ENCODE measurements at places on chromosomes 6 and 20. TPM values are rescaled to one million over a fixed set of nuclear protein-coding genes. Genes with fewer than 3 reads are reported as not detected.

- no peak for DNase-seq
Observed at GRCh38 chr20:9363673-9364072, 150.7 kb upstream of the LAMP5 start.

DNA sequence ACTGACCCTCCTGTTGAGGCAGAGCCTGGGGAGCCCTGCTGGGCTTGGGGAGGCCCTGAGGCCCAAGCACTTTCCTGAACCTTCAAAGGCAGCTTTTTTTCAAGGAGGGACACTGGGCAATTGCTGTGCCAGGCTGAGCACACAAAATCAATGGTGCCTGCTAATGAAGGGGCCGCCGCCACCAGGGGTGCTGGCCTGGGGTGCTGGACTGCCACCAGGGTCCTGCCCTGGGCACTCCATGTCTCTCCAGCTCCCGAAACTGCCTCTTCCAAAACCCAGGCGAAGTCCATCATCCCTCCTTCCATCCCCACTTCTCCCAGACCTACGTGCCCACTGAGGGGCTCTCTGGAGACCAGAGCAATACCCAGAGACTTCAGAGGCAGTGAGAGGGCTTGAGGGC is 145.6 kb downstream of the GRM4 start:
- no peak for DNase-seq

GRCh38 chr20:24235296-24236175 is 233.9 kb upstream of the SYNDIG1 start:
- no peak for DNase-seq

- DNase-seq, result no peak
Observed at GRCh38 chr6:109449064-109449794, 6.3 kb downstream of the MICAL1 start.

- no peak for DNase-seq
Observed at GRCh38 chr20:55172310-55173002, 697.1 kb downstream of the DOK5 start.

DNA sequence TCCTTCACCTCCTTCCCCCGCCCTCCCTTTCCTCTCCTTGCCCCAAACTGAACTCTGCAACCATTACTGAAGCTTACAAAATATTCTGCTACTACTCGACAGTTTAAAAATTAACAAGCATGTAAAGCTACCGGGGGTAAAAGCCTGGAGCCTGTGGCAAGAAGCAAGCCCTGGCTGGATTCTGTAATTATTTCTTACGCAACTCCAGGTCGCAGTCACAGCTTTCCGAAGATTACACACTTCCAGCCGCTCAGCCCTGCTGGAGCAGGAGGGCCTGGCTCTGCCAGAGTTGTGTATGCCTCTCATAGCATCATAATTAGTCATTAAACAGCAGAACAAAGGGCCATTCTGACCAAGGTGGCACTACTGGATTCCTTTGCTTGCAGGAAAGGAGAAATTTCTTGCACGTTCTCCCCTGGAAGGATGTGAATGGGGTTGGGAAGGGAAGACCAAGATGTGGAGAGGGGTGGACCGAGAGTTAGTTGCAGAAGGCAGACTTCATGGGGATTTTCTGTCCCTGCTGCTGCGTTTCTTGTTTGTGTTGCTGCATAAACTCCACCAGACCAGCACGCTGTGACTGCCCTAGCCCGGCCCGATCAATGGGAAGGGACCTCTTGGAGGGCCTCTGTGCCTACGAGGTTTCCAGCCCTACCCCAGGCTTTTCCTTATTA is 23.6 kb downstream of the FOXQ1 start:
- peak; percentile 38 for DNase-seq

DNA sequence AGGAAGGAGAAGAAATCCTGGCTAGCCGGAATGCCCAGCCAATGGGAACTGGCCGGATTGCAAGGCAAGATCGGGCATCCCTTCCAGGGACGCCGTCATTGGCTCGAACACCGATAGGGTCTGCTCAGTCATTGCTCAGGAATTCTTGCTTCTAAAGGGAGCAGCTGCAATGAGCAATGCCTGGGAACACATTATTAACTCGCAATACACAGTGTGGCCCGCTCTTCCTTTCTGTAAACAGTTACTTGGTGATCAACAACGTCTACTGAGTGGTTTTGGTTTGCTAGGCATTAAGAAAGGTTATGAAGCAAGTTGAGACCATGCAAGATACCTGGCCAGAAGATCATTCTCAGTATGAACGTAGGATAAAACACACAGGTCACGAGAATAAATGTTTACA is 165.4 kb upstream of the CITED2 start:
- no peak for DNase-seq

GRCh38 chr6:53290537-53291510 is 57.9 kb downstream of the ELOVL5 start:
- DNase-seq, result no peak

GRCh38 chr6:56516003-56516402 is 126.7 kb downstream of the DST start:
- DNase-seq, result no peak

DNA sequence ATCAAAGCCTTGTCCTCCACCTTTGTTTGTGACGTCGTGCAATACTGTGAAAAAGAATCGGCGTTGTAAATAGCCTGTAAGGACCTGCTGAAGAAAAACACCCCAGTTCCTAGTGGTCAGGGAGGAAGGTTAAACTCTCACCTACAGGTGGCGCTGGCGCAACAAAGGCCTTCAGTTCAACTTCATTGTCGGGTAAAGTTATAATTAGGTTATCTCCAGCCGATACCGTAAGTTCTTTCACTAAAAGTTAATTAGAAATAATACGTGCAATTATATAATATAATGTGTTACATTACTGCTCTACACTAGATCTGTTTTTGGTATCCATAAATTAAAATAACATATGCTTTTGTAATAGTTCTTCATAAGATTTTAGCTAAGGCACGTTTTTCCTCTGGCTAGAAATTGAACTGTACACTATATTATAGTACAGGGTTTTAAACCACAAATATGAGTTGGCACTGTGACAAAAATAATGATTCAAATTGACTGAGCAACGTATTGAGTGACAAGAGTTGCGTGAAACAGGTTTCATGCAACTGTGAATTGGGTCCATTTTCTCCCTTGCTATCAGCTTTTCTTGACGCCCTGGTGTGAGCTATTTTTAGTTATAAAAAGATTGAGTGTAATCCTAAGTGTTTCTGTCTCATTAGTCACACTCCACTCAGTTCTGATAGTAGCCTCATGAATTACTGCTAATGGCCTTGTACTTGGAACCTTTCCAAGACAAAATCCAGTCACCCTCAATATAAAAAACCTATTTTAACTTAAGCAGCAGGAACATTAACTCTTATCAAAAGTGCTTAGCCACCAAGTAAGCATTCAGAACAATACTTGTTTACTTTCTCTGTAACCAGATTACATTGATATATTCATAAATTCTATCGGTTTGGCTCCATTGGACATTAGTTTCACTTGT is 62.3 kb downstream of the KIAA0319 start:
- DNase-seq, result peak; percentile 86

- DNase-seq, result no peak
Observed at GRCh38 chr20:35467339-35468224, 12.2 kb downstream of the CEP250 start.

DNA sequence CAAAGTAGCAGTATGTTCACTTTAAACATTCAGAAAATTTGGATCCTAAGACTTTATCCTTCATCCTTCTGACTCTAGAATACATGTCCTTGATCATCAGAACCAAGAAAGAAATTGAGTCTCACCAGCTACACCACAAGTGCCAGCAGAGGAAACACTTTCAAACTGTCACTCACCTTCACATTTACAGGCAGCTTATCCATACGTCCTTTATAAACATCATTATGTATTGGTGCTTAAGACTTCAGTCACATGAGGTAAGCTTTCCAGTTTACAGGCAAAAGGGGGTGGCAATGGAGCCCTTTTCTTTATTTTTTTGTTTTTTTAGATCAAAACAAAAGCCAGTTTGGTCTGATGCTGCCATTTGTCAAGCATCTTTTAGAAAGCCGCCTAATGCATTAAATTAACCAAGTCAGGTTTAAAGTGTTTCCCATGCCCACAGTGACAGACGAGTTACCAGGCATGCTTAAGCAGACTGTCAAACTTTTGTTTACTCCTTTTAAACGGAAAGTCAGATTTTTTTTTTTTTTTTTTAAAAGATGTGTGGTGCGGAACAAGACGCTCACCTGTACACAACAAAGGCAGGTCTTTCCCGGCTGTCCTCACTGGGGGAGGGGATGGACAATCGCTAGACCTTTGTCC is 952 bp upstream of the BRPF3 start:
- DNase-seq, result no peak

DNA sequence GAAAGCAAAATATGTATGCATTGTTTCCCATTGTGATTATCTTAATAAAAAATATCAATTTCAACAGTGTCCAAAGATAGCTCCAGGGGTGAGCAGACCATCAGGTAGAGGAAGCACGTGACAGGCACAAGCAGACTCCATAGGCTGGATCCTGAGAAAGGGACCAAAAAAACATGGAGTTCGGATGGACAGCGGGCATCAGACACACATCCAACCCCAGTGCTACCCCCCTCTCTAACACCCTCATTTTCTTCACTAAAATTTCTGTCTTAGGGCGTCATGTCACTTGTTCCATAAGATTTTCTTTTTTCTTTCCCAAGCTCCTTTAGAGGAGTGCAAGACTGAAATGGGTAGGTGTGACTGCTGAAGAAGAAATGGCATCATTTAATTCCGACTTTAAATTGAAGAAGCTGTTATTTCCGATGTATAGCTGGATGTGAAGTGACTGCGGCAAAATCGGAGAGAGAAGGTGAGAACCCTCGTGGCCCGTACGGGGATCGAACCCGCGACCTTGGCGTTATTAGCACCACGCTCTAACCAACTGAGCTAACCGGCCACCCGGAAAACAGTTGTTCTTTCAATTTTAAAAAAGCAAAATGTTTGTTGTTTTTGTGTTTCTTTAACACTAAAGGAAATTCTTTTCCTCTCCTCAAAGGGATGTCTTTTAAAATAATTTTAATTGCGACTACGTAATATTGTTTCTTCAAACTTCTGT is 10.3 kb upstream of the PRSS16 start:
- peak; percentile 89 for DNase-seq

- no peak for DNase-seq
Observed at GRCh38 chr20:58706975-58707681, 14.5 kb downstream of the NPEPL1 start.

GRCh38 chr6:125732398-125732797 is 17.0 kb upstream of the HEY2 start:
- DNase-seq, result peak; percentile 34

DNA sequence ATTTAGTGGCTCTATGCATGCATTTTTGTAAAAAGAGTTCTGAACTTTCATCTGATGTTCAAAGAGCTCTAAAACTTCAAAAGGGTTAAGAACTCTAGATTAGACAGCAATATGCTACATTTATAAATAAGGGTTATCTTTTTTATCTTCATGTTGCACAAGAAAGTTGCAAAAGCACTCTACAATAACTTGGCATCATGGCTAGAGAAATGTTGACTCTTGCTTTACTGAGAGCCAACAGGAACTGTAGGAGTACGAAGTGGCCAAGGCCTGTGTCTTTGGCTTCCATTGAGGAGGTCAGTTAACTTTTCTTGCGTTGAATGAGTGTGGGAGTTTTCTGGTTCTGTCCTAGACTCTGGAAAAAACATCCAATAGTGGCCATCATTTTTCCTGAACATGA is 516.9 kb downstream of the TFAP2B start:
- no peak for DNase-seq

GRCh38 chr6:119511024-119511423 is 161.5 kb upstream of the MAN1A1 start:
- DNase-seq, result no peak

DNA sequence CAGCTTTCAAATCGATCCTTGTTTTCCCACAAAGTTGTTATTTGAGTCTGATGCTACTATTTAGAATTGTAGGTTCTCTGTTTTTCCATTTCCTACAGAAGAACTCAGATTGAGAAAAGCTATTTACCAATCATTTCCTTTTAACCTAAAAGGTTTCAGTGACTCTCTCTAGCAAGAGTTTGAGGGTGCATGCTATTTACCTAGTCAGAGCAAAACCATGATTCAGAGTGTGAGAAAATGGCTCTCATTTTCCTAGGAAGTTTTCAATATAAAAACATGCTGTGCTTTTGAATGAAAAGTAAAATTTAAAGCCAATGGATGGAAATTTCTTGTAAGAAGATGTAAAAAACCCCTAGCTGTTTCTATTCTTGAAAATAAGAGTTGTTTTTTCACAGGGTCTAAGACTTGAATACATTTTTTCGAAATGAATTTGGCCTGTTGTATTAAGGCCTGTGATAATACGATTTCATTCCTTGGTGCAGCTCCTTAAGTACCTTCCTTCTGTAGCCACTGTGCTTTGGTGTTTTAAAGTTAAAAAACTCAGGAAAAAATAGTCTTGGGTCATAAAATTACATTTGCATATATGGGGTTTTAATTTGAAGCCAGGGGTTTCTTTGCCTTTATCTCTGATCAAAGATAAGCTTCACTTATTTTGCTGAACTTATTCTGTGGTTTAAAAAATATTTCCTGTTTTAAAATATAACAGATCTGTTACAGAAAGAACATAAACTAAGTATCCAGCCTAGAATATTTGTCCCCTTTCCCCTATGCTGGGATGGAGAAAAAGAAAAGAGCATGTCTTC is 18.0 kb upstream of the RSPH3 start:
- DNase-seq, result no peak

GRCh38 chr20:1105599-1106194 is 12.7 kb upstream of the PSMF1 start:
- DNase-seq, result no peak

GRCh38 chr6:36615018-36615761 is 21.0 kb downstream of the SRSF3 start:
- peak; percentile 73 for DNase-seq

DNA sequence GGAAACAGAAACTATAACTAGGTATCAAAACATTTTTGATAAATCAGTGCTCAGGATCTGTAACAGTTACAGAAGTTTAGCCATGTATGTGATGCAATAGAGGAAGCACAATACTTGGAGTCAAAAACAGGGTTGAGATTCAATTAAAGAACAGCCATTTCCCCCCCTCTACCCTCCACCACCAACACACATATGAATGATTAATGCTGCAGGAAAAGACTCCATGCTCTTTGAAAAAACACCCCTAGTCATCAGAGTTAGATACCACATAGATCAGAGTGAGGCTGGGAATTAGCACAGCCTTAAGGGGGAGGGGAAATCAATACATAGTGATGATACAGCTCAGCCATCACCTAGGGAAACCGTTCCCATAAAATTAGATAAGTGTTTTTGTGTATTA is 108.9 kb upstream of the EMILIN3 start:
- DNase-seq, result no peak

GRCh38 chr6:143299253-143300166 is 151.0 kb downstream of the ADAT2 start:
- DNase-seq, result no peak

- peak; percentile 47 for DNase-seq
Observed at GRCh38 chr6:147970970-147971369, 371.7 kb upstream of the SASH1 start.

- DNase-seq, result peak; percentile 69
Observed at GRCh38 chr6:33696548-33697518, 14.7 kb downstream of the UQCC2 start.

- DNase-seq, result no peak
Observed at GRCh38 chr6:37763413-37763812, 56.1 kb upstream of the ZFAND3 start.

Gene TNNC2
- total RNA-seq, result not detected

Gene FOXO3
- 13.3 TPM for total RNA-seq

Gene FIG4
- 11.5 TPM for total RNA-seq

Gene DTNBP1
- total RNA-seq, result 8.3 TPM

Gene SLC22A3
- total RNA-seq, result not detected

Gene ENPP4
- 2.1 TPM for total RNA-seq

Gene SNPH
- 10.7 TPM for total RNA-seq

Gene HTR1B
- not detected for total RNA-seq

Gene PRL
- not detected for total RNA-seq

Gene CST2
- total RNA-seq, result not detected

Gene TDRD6
- not detected for total RNA-seq

Gene BTN1A1
- total RNA-seq, result not detected

Gene TOX2
- 0.37 TPM for total RNA-seq

Gene MAPK13
- total RNA-seq, result not detected

Gene TCP11
- not detected for total RNA-seq

Data from SK-MEL-5 (cell line).